ENCODE measurements at places on chromosomes 2 and 18.

- DNase-seq: no peak
These were observed 245.6 kb upstream of the RASGRP3 start for GRCh38 chr2:33230842-33231241.

DNA sequence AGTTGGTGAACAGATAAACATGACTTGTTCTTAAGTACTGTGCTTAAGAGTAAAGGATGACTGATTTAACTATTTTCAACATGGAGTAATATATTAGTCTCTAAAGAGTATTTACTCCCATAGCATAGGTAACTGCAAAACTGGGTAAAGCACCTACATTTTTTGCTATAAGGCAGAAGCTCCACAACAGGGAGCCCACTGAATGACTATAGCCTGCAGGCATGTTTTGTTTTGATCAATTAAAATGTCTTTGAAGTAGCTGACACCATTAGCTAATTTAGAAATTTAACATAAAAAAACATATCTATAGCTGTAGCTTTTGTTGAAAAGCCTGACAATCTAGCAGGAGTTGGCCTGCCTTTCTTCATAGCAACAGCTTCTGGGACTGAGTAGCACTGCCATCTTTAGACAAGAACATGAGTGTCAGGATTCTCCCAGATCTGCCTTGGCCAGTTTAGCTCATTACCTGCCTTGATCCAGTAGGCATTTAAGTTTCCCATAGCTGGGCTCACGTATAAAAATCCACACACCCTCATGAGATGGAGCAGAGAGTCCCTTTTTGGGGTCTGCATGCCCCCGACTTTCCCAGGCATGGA, 1935.1 kb upstream of the PIK3C3 start:
- DNase-seq: no peak

DNA sequence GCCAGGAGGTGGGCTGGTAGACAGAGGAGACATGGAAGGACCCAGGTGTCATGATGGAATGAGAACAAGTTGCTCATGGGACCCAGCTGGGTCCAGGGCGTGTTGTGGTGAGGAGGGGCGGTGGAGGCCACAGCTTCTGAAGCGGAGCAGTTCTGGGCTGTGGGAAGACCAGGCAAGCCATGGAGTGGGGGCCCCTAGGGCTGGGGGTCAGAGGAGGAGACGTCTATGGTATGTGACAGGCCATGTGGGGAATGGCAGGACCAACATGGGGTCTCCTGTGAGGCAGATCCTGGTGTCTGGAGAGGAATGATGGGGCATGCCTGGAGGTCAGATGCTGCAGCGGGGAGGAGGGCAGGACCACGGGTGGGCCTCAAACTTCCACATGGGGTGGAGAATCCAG, 16.9 kb downstream of the MYO7B start:
- DNase-seq: no peak

DNA sequence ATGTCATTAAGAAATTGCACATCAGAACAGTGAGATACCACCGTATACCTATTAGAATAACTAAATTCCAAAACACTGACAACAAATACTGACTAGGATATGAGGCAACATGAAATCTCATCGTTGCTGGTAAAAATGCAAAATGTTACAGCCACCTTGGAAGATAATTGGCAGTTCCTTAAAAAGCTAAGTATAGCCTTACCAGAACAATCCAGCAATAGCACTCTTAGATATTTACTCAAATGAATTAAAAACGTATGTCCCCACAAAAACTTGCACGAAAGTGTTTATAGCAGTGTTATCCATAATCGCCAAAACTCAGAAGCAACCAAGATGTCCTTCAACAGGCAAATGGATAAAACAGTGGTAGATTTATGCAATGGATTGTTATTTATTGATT, 241.7 kb downstream of the EPHA4 start:
- no peak for DNase-seq

GRCh38 chr2:154724194-154724797, 25.8 kb downstream of the KCNJ3 start:
- no peak for DNase-seq

DNA sequence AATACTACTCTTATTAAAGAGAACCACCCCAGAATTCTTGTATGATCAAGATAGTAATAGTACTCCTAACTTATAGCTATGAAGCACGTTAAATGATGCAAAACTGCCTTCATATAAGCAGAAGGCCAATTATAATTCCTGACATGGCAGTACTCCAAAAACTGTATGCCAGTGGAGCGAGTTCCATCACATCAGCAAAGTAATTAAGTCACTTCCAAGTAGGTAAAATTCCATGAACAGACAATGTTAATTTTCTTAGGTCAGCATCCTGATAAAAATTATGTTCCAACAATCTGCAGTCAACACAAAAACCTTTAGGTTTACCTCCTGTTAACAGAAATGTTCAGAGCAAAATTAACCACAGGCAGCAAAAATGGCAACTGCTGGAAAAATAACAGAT, 136.7 kb downstream of the CDH2 start:
- DNase-seq: no peak
